ENCODE measurements at places on chromosomes 3 and 15. TPM values are rescaled to one million over a fixed set of nuclear protein-coding genes. Genes with fewer than 3 reads are reported as not detected.

DNA sequence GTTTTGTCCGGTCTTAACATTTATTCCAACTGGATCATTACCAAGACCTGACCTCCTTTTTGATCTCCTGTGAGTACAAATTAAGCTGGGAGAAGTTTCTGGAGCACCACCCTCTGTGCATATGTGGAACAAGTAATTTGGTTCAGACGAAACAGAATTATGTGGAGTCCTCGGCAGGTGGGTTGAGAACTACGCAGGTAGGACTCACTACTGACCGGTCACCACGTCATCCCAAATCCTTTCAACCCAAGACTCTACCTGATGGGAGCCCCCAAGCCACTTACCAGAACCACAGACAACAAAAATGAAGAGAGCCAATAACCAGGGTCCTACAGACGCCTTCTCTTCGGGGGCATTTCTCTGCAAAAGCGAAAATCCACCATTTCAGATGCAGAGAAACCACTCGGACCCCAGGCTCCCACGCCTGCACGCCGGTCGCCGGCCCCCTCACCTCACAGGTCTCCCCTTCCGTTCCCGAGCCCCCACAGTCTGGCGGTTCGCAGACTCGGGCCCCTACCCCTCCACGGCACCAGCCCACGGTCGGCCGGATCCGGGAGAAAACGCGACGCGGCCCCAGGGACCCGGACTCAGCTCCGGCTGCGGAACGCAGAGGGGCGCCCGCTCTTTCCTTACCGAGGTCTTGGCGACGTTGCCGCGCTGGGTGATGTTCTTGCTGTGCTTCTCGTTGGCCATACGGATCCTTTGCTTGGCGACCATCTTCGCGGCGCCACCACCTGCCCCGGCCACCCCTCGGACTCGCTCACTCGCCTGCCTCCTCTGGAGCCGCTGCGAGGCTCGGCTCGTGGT is 674 bp downstream of the SERP1 start:
- peak; percentile 24 for DNase-seq

DNA sequence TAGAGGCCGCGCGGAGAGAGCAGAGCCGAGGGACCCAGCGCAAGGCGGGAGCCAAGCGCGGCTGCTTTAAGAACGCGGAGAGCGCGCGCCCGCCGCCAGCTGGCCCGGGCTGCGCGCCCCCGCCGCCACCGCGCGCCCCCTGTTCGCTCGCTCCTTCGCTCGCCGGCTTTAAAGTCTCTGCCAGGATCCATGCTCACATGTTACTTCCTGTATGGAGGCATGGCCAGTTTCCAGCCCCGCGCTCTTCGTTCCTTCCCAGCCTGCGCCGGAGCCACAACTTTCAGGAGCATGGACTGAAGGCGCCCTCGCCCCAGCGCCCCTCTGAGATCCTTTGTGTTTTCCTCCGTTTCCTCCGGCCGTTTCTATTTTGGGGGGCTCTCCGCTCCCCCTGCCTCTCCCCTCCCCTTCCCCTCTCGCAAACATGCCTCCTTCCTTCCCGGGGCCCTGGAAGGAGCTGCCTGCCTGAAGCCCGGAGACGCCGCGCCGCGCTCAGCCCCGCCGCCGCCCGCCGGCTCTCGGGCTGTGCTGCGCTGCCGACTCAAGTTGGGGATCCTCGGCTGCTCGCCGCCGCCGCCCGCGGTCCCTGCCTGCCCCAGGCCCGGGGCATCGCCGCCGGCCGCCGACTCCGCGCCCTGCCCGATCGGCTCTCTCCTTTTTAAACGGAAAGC is at the start of gene PTPRG:
PTPRG (plus strand) TSS at position 198 of the 668 bp plus-strand sequence. CDS start 717 bp downstream, outside the sequence.
- DNase-seq: peak; percentile 95

GRCh38 chr3:116984301-116984700 is 274.7 kb downstream of the TUSC7 start:
- DNase-seq: no peak

Gene USP13
- 8.7 TPM for total RNA-seq

Gene POMGNT2
- 13.1 TPM for total RNA-seq

Measured in fibroblast of lung (primary cell).